ENCODE measurements at places on chromosomes 2 and 18.

GRCh38 chr2:159030674-159031380, 62.4 kb downstream of the TANC1 start:
- DNase-seq = no peak

DNA sequence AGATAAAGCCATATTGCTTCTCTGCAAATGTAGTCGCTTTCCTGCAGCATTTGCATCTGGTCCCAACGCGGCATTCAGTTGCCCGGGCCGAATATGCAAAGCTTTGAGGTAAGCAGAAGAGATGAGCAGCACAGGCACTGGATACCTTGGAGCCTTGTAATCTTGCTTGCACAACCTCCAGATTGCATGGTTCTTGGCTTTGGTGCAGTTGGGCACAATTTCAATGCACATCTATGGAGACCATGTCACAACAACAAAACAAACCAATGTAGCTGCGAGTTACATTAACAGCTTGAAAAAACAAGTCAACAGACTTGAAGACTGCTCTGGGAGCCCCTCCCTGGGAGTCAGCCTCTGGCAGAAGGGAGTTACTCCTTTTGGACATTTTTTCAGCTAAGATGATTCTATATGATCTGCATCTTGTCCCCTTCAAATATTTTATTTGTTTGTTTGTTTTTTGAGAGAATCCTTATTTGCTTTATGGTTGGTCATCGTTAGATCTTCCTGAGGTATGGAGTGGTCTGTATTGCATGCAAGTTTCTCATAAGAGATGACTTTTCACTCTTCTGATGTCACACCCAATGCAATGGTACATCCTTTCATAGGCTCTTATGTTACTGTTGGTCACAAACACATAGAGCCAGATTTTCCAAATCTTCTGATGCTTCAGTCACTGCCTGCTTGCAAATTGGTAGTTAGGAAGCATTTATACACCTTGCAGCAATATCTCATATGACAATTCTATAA, 113.5 kb downstream of the EFEMP1 start:
- DNase-seq = peak; percentile 95

DNA sequence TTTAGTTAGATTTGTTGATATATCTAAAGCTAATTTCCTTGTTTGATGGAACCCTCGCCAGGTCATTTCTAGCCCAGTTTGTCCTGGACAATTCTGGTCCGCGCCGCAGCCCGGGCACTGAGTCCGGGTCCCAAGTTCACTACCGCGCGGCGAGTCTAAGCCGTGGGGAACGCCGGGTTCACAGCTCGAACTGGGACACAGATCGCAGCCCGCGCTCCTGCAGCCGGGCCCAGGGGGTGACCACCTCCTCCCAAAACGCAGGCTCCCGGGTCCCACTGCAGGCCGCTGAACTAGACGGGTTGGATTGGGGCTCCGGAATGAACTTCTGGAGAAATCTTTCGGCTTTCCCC, 681 bp downstream of the ACADL start:
- DNase-seq = no peak

GRCh38 chr2:186927867-186928191, 78.9 kb upstream of the ZSWIM2 start:
- no peak for DNase-seq

- DNase-seq = peak; percentile 13
Measured at GRCh38 chr18:78073275-78073674, 823.6 kb downstream of the GALR1 start.

DNA sequence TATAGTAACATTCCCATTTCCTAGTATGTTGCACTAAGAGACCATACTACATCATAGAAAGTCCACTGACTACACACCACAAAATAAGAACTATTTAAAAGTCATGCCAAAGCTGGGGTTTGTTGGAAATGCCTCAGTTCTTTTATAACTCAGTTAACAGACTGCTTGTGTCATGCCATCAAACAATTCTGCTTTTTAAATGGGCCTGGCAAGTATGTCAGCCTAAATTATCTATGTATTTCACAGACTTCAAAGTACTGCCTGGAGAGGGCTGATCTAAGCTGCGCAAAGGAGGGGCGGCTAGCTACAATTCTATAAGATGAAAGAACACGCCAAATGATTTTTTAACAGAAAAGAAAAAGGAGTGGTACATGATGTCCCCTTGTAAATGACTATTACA, 49.6 kb downstream of the FARSB start:
- DNase-seq = no peak

DNA sequence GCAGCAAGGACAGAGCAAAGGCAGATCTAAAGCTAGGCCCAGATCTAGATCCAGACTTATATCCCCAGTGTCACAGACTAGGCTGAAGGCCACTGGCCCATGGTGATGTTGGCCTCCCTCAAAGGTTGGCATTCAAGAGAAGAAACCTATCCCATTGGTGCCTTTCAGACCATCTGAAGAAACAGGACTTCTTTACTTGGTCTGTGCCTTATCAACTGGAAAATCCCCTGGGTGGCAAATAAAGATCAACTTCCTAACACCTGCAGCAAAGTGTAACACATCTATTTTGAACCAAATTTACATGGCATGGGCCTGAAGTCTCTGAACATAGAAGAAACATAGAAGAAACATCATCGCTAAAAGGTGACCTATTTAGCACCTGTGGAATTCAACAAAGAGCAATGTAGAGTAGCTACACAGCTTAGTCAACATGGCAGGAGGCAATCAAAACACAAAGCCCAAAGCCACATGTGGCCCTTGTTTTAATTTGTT, 35.8 kb downstream of the METTL4 start:
- DNase-seq = no peak

DNA sequence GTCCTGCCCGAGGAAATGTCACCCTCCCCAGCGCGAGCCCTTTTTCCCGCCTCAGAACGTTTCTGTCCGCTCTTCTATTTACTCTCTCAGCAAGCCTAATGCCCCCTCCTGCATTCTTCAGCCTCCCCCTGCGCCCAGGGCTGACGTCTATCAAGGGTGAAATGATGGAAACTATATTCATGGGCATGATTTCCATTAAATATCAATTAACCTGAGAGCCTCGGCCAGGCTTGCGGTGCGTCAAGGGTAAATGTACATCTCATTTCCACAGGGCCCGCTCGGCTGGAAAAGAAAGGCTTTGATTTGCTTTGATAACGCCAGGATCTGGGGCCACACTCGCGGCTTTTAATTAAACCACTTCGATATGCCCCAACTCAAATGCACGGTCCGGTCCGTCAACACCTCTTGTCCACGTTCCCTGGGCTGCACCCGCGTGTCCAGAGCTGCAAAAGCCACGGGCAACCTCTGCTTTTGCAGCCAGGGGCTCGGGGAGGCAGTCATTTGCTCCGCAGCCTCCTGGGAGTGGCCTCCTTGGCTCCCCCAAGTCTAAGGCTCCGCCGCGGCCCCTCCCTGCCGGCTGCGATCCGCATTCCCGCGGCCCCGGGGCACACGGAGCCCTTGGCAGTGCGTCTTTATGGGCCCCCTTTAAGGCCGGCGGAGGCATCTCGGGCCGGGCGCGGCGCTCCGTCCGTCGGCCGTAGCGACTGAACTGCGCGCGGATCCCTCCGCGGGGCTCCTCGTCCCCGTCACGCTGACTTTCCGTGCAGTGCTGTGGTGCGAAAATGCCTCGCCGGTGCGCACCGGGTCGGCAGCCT, at the start of gene HOXD8:
Gene HOXD8 (plus strand): TSS at position 724 of the 815 bp plus-strand sequence. CDS start 662 bp downstream, outside the sequence.
- peak; percentile 90 for DNase-seq

- no peak for DNase-seq
Measured at GRCh38 chr2:15145919-15146318, 415.2 kb downstream of the NBAS start.

DNA sequence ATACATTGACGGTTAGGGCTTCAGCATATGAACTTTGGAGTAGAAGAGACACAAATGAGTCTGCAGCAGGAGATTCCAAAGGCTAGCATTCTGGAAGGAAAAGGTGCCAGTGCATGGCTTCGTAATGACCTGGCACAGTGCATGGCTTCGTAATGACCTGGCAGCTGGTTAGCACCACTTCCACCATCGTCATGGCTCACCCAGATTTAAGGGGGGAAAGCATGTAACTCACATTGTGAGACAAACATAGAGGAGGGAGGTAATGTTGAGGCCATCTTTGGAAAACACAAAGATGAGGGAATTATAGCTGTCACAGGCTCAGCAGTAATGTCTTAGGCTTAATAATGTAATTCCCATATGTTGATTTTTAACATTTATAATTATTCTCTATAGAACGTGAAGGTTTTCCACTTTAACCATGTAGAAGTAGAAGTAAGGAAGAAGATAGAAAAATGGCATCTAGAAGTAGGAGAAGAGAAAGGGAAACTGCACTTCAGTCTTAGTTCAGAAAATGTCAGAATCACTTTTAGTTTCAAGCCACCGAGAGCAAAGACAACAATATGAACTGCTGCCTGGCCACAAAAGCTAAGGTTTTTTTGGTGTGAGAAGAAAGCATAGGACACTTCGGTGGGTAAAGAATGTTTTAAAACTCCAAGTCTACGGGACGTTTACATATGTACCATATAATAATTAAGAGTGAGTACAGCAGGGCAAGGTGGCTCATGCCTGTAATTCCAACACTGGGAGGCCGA, 6.8 kb upstream of the STK25 start:
- DNase-seq = no peak

DNA sequence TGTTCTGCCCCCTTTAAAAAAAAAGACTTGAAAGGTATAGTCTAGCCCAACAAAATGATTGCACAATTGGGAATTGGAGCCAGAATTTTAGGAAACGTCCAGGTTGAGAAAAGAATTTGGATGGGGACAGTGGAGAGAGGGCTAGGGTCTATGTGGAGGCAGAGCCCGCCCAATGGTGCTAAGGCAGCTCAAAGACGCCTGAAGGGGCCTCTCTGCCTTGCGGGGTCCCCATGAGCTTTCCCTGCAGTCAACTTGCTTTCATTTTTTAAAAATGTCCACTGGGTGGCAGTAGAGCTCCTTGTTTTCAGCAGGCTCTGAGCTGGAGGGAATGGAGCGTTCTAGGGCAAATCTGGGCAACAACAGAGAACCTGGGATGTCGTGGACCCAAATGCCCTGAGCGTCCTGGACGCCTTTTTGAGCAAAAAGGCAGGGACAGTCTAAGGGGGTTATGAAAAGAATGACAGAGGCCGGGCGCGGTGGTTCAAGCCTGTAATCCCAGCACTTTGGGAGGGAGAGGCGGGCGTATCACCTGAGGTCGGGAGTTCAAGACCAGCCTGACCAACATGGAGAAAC, 40.2 kb upstream of the ITM2C start:
- peak; percentile 88 for DNase-seq

DNA sequence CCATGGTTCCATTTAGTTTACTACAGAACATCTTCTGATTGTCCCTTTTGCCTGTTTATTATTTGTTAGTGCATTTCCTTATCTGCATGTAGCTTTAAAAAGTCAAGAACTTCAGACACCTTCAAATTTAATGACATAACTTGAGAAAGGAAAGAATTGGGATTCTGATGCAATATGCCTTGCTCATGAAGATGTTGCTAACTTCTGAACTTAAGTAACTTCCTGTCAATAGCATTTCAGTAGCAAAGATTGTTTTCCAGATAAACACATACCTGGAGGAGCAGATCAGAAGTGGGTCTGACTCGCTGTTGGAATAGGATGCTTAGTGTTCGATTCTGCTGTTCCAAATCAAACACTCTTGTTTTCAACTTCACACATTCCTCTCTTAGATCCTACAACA, 190.2 kb upstream of the LYPD1 start:
- DNase-seq = no peak

- DNase-seq = peak; percentile 55
Measured at GRCh38 chr2:210557721-210558120, 1.3 kb downstream of the CPS1 start.

- no peak for DNase-seq
Measured at GRCh38 chr18:48676346-48676745, 137.5 kb downstream of the CTIF start.

- no peak for DNase-seq
Measured at GRCh38 chr2:71793926-71794325, 340.6 kb downstream of the DYSF start.

DNA sequence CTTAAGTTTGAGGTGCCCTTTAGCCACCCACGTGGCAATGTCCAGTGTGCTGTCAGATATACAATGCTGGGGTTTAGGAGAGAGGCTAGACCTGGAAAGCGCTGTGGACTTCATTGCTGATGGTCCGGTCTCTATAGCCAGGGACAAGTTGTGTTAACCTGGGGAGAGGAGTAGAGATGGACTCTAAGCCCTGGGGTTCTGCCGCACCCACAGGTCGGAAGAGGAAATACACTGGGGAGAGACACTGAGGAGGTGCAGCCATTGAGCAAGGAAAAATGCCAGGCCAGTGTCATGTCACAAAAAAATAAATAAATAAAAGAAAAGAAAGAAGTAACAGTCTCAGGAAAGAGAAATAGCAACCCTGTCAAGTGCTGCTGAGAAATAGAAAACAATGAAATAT, 106.9 kb upstream of the CBLN2 start:
- DNase-seq = no peak

Data from NCI-H526 (cell line).